Sigmoid colon (tissue), 7 donors: ENCODE measurements at places on chromosomes 2 and 18.

GRCh38 chr2:71453404-71454220, at the start of gene DYSF:
Gene DYSF (plus strand): TSS chr2:71453561.
- H3K36me3 ChIP-seq: no peaks in the 10 kb centered on the region
- H3K27ac ChIP-seq: peak within 1 kb of the TSS; percentile 82
- no peaks in the 10 kb centered on the region for H3K27me3 ChIP-seq
- peak; percentile 78 for DNase-seq

- H3K36me3 ChIP-seq: no peaks in the 10 kb centered on the region
- H3K4me3 ChIP-seq: no peak overlapping the region
- no peak for DNase-seq
- no peaks in the 10 kb centered on the region for H3K27me3 ChIP-seq
- H3K27ac ChIP-seq: no peak overlapping the region
- H3K4me1 ChIP-seq: no peaks in the 10 kb centered on the region
Measured at GRCh38 chr2:216607277-216607560, 26.0 kb upstream of the IGFBP2 start.

- no peak overlapping the region for H3K27ac ChIP-seq
- no peak for DNase-seq
- H3K4me1 ChIP-seq: no peaks in the 10 kb centered on the region
- H3K27me3 ChIP-seq: no peaks in the 10 kb centered on the region
- no peak overlapping the region for H3K4me3 ChIP-seq
- no peaks in the 10 kb centered on the region for H3K36me3 ChIP-seq
Measured at GRCh38 chr18:23067236-23067635, 68.0 kb upstream of the CABLES1 start.

DNA sequence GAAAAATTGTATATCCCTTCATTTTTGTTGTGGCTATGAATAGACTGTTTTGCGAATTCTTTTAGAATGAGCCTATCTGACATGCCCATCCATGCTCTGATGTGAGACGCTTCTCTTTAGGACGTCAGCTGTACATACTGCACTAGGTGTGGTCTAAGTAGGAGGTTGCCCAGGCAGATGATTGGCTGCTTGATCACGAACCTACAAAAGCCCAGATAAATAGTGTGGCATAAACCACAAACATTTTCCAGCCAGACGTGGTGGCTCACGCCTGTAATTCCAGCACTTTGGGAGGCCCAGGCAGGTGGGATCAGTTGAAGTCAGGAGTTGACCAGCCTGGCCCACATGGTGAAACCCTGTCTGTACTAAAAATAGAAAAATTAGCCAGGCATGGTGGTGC, 251.8 kb downstream of the AGAP1 start:
- H3K4me3 ChIP-seq: no peak overlapping the region
- no peaks in the 10 kb centered on the region for H3K4me1 ChIP-seq
- no peaks in the 10 kb centered on the region for H3K27me3 ChIP-seq
- no peaks in the 10 kb centered on the region for H3K36me3 ChIP-seq
- peak overlapping the region; percentile 83 for H3K27ac ChIP-seq

GRCh38 chr2:120538691-120539423, 192.9 kb downstream of the INHBB start:
- H3K36me3 ChIP-seq: no peaks in the 10 kb centered on the region
- no peak for DNase-seq

GRCh38 chr2:237932731-237933131, 34.1 kb upstream of the UBE2F start:
- H3K27ac ChIP-seq: peak overlapping the region; percentile 28
- no peaks in the 10 kb centered on the region for H3K27me3 ChIP-seq
- H3K4me1 ChIP-seq: peaks cover 16% of the 10 kb centered on the region
- no peak for DNase-seq
